BJ (cell line): ENCODE measurements at places on chromosomes 3 and 15.

- DNase-seq: peak; percentile 66
These were observed at the start of gene PTPRG for GRCh38 chr3:61561374-61562041. PTPRG (plus strand) TSS chr3:61561571; CDS start chr3:61562288, 717 bp downstream.

DNA sequence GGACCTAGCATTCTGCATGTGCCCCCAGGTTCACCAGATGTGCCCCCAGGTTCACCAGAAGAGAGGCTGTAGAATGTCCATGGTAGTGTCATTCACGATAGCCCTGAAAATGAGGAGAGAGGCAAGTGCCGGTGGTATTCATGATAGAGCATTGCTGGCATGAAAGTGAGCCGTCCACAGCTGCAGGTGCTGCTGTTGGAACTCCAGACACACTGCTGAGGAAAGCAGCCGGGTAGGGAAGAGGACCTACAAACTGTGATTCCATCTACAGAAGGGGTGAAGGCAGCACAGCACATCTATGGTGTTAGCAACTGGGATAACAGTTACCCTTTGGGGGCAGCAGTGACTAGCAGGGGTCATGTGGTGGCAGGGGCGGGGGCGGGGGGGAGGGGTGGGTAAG lies 125.0 kb upstream of the PLXNA1 start:
- DNase-seq: no peak

- no peak for DNase-seq
These were observed 73.1 kb downstream of the PCOLCE2 start for GRCh38 chr3:142815803-142816202.

DNA sequence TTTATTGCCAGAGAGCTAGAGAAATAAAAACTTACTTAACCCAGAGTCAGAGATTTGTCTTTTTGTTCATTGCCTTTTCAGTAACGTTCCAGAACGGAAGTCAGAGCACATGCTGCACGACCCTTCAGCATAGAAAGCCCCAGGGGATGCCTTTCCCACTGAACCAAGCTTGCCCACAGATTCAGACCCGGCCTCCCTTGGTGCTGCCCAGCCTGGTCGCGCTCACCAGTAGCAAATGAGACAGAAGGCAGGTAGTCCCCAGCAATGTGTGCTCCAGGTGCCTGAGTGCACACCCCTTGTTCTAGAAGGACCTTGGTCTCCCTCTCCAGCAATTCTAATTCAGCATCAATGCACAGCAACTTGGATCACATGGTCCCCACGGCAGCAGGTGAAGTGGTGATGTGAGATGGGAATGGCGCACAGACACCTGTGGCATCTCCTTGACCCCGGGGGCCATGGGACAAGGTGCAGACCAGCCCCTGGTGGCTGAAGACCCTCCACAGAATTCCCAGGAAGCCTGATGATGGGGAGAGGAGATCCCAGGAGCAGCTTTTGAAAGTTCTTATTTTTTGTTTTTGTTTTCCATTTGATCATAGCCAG lies 91.8 kb upstream of the IQSEC1 start:
- no peak for DNase-seq

DNA sequence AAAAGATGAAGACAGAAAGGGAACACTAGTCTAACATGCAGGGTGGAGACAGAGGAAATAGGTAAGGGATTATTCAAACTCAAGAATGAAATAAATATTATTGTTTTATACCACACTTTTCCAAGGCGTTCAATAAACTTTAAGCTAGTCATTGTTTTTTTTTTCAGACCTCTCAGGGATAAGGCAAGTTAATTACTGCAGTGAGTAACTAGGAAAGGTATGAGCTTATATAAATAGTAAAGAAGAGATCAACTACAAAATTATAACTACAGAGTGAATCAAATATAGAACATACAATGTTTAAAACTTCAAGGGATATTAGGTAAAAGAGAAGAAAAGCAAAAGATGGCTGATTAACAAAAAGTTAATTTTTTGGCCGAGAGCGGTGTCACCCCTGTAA lies 31.5 kb upstream of the XXYLT1 start:
- no peak for DNase-seq

GRCh38 chr3:42214565-42215283 lies 51.3 kb downstream of the CCK start:
- DNase-seq: peak; percentile 52

GRCh38 chr3:157233923-157234322 lies 74.0 kb upstream of the CCNL1 start:
- no peak for DNase-seq

DNA sequence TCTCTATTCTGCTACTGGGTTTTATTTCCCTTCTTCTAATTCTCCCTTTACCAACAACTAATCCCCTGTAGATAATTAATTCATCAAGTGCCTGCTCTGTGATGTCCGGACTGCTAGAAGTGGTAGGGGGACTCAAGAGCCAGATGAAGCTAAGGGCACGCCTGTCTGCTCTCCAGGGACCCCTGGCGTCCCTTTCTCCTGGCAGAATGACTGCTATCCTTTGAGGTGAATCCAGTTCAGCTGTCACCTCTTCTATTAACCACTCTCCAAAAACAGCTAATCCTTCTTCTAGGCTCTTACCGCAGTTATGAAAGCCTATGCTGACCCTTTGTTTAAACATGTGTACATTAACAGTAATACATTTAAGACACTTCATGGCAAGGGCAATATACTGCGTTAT lies 1.4 kb upstream of the CHRNA7 start:
- DNase-seq: no peak

DNA sequence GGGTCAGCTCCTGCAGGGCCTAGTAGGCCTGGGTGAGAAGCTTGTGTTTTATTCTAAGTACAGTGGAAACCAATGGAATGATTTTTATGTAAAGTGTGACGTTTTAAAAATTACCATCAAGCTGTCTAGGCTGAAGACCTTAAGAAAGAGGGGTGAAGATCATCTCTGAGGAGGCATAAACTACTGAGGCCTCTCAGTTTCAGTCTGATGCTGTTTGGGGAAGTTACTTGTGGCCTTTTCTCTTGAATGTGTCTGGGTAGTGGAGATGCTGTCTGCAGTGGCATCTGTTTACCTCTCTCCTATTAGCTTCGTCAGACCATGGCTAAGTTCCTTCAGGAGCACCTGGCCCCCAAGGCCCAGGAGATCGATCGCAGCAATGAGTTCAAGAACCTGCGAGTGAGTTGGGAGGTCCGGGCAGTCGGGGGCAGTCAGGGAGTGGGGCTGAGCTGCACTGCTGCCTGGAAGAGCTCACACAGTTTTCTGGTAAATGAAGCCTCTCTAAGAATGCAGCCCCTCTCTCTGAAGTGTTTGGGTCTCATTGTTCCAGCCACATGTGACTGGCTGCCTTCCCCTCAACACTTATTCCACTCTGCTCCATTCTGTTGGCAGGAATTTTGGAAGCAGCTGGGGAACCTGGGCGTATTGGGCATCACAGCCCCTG lies 1.9 kb downstream of the IVD start:
- DNase-seq: no peak

DNA sequence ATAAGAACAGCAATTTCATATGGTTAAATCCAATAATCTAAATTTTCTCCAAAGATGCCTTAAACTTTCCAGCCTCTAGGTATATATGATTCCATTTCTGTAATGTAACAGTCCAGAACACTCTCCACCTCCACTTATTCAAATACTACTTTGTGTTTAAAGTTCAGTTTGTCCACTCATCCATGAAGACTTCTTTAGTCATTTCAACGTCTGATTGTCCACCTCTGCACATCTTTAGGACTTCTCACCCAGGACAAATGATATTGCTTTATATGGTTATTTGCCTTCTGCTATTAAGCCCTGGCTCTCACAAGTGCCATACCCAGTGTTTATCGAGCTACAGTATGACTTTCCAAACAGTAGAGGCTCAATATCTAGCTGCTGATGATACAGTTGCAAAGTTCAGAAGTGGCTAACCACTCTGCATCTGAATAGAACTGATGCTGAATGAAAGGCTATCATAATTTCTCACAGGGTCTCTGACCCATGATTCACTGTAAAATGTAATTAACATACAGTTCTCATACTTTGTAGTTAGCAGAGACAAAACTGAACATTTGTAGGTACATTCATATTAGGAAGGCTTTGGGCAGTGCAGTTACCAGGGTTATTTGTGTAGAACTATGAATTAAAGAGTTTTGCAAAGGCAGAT lies 93.7 kb upstream of the MBNL1 start:
- no peak for DNase-seq

- DNase-seq: no peak
These were observed 261.7 kb downstream of the PLOD2 start for GRCh38 chr3:145899241-145899640.

DNA sequence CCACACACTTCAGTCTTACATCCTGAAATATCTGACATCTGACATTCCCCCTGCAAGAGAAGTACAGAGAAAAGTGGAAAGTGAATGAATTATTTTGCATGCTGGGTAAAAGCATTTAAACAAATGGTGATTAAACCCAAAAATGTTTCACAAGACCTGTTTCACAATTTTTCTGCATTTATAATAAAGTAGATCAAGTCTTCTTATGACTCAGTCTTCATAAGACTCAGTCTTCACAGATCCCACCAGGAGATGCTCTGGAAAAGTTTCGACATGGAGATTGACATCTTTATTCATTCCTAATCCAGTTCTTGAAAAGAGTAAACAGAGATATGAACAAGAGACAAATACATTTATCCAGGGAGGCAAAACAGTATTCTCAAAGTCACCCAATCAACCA lies 13.2 kb upstream of the EDC3 start:
- no peak for DNase-seq

GRCh38 chr15:69795601-69796000 lies 302.1 kb downstream of the TLE3 start:
- DNase-seq: no peak
